ENCODE measurements at places on chromosomes 5 and 9. TPM values are rescaled to one million over a fixed set of nuclear protein-coding genes. Genes with fewer than 3 reads are reported as not detected.

- DNase-seq = no peak
Observed at GRCh38 chr5:62082370-62082801, 223.6 kb upstream of the KIF2A start.

DNA sequence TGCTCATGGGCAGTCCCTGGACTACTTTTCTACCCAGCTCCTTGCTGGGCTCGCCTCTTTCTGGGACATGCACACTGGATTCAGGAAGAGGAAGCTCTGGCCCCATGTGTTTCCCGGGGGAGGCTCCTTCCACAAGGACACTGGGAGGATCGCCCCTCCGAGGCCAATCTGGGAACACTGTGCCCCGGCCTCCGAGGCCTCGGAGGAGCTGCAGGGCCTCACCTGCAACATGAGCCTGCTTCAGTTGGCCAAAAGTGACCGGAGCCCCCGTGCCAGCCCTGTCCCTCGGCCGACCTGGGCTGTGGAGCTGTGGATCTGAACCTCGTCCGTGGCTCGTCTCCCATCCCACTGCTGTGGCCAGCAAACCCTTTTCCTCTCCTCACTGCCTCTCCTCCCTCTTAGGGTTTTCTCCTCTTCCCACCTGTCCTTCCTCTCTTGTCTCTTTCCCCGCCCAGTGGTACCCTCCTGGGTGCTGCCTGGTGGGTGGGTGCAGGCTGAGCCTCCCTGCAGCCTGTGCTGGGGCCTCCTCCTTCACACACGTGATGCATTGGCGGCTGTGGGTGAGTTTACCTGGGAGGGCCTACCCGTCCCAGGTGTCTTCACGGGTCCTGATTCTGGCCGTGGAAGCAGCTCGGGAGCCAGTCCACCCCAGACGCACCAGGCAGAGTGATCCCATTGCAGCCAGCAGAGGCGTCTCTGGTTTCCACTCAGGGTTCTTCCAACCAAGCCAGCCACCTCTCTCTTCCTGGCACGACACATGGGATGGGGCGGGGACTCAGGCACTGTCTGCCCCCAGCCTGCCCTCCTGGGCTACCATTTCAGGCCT lies 241.8 kb downstream of the CACNA1B start:
- DNase-seq = no peak

DNA sequence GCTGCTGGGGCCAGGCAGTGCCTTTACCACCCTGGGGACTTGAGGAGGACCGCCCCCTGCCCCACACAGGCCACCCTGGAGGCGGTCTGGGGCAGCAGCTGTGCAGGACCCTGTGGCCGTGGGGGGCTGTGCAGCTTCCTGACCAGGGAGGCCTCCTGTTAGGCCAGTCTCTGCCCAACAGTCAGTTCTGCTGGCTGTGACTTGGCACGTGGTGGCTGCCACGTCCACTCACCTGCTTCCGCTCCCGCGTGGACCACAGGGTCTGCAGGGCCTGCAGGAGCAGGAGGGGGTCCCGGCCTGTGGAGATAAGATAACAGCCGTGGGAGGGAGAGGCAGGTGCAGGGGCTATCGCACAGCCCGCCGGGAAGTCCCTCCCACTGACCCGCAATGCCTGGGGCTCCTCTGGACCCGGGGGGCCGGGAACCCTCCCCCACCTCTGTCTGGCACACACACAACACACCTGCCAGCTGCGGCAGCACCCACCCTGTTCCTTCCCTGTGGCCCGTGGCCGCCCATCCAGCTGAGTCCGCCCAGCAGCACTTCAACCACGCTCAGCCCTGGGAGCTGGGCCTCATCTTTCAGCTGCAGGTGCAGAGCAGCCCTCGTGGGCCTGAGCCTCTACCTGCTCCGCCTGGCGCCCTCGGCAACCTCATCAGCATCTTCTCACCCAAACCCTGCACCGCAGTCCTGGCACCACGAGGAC lies 39.7 kb downstream of the EXD3 start:
- no peak for DNase-seq

- DNase-seq = no peak
Observed at GRCh38 chr5:147065071-147065470, 169.8 kb upstream of the STK32A start.

GRCh38 chr5:171495122-171495700 lies 75.8 kb downstream of the FGF18 start:
- DNase-seq = no peak

- no peak for DNase-seq
Observed at GRCh38 chr9:128554155-128554862, 1.9 kb downstream of the SPTAN1 start.

DNA sequence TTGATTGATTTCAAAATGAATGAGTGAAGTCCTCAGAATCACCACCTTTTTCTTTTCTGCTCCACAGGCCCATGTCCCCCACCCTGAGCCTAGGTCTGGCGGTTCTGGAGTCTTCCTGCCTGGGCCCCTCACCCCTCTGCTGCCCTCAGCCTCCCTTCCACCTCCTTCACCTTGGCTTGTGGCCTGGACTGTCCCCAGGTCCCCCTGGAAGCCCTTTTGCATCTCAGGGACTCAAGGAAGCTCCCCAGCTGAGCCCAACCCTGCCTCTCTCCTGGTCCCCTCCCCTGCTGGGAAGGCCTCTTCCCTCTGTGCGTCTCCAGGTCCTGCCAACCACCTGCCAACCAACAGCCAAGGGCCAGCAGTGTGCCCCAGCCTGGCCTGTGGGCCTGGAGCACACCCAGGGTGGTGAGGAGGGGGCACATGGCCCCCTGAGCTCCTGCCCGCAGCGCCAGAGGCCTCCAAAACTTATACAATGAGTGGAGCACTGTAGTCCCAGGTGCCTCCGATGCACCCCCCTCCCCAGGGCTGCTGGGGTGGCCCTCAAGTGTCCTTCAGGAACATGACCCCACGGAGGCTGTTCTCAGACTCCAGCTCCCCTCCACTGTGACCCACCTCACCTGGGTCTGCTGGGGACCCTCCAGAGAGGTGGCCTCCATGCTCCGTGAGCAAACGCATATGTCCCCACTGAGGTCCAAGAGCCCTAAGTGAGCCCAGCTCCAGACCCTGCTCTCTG lies 20.3 kb downstream of the GLT6D1 start:
- DNase-seq = no peak

GRCh38 chr9:20002011-20002410 lies 213.2 kb upstream of the SLC24A2 start:
- DNase-seq = no peak

- DNase-seq = no peak
Observed at GRCh38 chr5:14407746-14408175, 173.8 kb upstream of the OTULINL start.

DNA sequence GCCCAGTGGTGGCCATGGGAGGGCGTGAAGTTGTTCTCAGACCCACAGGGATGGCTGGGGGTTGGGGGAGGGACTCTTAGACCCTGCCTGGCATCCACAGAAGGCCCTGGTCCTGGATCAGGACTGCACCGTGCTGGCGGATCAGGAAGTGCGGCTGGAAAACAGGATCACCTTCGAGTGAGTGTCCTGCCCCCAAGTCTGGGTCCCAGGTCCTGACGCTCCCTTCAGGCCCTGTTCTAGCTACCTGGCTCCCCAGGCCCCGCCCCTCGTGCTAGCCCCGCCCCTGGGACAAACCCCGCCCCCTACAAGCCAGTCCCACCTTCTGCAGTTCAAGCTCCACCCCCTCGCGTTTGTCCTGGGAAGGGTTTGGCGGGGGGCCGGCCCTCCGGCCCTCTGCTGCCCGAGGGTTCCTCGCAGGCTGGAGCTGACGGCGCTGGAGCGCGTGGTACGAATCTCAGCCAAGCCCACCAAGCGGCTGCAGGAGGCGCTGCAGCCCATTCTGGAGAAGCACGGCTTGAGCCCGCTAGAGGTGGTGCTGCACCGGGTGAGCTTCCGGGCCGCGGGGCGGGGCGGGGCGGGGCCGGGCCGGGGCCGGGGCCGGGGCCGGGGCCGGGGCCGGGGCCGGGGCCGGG lies 12.9 kb downstream of the RGS14 start:
- no peak for DNase-seq

DNA sequence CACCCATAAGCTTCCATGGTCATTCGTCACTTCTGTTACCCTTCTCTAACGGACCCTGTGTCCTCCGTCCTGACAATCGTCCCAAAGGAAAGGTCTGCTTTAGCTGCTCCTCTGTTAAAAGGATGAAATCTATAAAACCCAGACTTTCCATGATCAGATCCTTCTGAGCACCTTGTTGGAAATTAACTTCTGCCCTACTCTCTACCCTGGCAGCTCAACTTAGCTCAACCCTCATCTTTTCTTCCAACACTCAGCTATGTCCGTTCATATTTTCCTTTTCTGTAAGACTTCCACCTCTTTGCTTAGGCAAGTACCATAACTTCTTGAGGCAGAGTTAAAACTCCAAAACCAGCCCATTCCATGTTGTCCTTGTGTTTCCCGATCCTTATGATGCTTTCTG lies 205.4 kb downstream of the SPATA31A6 start:
- DNase-seq = no peak

DNA sequence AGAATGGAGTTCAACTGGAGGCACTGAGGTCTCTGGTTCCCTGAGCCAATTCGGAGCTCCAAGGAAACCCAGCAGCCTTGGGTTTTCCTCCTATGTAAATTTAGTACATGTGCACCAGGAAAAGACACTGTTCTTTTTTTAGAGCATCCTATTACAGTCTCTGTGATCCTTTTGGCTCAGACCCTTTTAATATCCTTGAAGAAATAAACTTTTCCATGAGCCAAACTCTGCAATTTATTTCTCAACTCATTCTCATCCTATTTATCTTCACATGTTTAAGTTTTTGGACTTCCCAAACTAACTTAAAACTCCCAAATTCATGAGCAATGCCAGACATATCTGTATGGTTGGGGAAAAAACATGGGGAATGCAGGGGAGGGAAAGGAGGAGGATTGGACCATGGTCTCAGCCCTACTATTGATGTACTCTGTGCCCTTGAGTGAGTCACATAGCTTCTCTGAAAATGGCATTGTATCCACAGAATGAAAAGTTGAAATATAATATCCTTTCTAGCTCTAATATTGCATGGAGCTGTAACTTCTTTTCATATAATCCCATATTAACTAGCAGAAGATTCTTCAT lies 76.6 kb downstream of the PAPPA start:
- no peak for DNase-seq

- no peak for DNase-seq
Observed at GRCh38 chr9:106953174-106953573, 90.2 kb downstream of the ZNF462 start.

GRCh38 chr5:34817558-34818351 lies 21.2 kb upstream of the TTC23L start:
- no peak for DNase-seq

DNA sequence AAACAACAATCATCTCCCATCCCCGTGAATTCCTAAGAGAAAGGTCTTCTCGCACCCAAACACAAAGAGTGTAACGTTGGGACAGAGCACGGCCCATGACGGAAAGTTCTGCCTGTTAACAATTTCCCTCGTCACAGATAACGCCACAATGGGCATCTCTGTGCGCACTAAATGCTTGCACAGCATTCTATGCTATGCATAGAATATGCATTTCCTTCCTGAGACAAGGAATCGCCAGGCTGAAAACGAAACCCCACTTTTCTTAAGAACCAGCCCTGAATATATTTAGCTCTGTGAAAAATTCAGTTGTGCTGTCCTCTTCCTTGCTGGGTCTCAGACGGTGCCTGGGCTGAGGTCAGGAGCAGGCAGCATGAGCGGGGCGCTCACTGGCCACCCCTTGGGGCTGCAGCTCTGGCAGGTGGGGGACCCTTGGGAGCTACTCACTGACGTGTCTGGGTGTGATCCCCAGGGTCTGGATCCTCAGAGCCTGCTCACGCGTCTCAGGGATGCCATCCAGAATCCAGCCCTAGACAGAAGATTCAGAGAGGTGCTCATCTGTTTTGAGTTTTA lies 49.8 kb downstream of the AK8 start:
- no peak for DNase-seq

DNA sequence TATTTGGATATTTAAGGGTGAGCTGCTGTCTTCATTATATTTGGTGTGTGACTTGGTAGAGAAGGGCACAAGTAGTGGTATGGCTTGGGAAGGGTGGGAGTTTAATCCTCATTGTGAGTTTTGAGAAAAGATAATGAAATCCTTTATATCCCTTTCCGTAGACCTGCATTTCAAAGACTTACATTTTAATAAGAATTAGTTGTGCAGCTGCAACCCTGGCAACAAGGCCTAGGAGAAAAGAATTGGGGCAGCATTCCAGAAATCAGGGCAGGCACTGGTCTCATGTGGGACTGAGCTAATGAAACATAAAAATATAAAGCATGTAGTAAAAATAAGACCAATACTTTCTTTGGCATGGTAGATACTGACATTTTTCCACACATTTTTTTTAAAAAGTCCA lies 60.5 kb downstream of the CDC42SE2 start:
- DNase-seq = no peak

- DNase-seq = no peak
Observed at GRCh38 chr9:4859035-4859434, 66.3 kb downstream of the RCL1 start.

DNA sequence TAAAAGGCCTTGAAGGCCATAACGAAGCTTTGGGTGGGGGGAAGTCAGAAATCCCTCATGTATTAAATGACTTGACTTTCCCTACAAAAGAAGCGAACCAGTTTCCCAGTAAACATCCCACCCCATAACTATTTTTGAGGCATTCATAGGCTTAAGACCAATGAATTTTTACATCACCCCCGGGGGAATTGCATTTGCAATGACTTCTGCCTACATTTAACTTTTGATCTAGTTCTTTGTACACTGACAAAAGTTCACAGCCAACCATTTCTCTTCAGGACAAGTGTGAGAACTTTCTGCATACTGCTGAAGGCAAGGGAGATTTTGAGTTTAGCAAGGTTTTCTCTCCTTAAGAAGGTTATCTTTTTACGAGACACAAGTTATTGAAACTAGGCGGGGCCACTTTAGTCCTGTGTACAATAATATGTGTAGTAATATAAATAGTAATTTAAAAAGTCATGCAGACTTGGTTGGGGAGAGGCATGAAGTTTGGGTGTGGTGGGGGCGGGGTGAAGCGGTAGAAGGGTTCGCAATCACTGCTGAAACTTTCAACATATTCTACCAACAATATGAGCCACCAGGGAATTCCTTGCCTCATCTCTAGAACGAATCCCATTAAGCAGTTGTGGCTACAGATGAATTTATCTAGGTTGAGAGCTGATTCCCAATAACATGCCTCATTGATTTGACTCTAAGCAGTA lies 2.5 kb downstream of the TJP2 start:
- no peak for DNase-seq

- DNase-seq = no peak
Observed at GRCh38 chr5:32522429-32523143, 62.8 kb upstream of the SUB1 start.

DNA sequence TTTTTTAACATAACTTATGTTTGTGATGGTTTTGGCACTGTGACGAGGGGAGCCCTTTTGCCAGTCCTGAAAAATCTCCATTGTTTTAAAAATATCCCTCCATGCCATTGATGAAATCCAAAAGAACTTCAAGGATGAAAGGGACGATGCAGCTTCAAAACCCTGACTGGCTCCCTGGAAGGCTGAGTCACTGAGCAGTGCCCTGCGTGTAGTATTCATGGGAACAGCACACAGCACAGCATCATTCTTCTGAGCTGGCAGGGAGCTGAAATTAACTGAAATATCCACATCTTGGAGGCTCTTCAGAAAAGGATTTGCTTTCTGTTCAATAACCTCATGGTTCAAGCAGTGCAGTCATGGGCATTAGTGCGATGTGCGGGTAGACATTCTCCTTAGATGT lies 29.7 kb downstream of the PDE4D start:
- DNase-seq = no peak

- DNase-seq = no peak
Observed at GRCh38 chr9:120689860-120690259, 24.4 kb downstream of the MEGF9 start.

Gene FRRS1L
- polyA plus RNA-seq = not detected

Gene PCDHGB3
- not detected for polyA plus RNA-seq

Gene MYMK
- polyA plus RNA-seq = not detected

Gene WDR5
- 20.2 TPM for polyA plus RNA-seq

Gene MACIR
- 2.5 TPM for polyA plus RNA-seq

Gene STOM
- polyA plus RNA-seq = 17.9 TPM

Gene ASPN
- not detected for polyA plus RNA-seq

Gene KIAA1958
- polyA plus RNA-seq = 2.9 TPM

Gene GPX8
- polyA plus RNA-seq = not detected
